ENCODE measurements at places on chromosomes 2 and 18.

GRCh38 chr2:126496493-126496892 is 159.5 kb upstream of the GYPC start:
- DNase-seq: no peak

- no peak for DNase-seq
Observed at GRCh38 chr18:74377776-74378175, 62.1 kb downstream of the C18orf63 start.

DNA sequence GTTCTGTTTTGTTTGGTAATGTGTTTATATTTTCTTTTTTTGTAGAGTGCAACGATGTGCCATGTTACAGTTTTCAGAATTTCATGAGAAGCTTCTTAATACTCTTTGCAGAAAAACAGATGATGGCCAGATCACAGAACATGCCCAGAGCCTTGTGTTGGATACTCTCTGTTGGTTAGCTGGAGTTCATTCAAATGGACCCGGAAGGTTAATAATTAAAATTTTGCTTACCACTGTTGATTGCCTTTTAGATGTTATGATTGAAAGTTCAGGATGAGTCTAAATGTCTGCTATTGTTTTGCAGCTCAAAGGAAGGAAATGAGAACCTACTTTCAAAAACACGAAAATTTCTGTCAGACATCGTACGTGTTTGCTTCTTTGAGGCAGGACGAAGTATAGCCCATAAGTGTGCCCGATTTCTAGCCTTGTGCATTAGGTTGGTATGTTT is 85.2 kb downstream of the BIRC6 start:
- DNase-seq: no peak

DNA sequence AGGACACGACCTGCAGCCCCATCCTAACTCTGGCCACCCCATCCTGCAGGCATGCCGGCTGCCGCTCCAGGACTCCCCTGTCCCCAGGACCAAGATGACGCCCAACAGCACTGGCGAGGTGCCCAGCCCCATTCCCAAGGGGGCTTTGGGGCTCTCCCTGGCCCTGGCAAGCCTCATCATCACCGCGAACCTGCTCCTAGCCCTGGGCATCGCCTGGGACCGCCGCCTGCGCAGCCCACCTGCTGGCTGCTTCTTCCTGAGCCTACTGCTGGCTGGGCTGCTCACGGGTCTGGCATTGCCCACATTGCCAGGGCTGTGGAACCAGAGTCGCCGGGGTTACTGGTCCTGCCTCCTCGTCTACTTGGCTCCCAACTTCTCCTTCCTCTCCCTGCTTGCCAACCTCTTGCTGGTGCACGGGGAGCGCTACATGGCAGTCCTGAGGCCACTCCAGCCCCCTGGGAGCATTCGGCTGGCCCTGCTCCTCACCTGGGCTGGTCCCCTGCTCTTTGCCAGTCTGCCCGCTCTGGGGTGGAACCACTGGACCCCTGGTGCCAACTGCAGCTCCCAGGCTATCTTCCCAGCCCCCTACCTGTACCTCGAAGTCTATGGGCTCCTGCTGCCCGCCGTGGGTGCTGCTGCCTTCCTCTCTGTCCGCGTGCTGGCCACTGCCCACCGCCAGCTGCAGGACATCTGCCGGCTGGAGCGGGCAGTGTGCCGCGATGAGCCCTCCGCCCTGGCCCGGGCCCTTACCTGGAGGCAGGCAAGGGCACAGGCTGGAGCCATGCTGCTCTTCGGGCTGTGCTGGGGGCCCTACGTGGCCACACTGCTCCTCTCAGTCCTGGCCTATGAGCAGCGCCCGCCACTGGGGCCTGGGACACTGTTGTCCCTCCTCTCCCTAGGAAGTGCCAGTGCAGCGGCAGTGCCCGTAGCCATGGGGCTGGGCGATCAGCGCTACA is 2.1 kb downstream of the GPBAR1 start:
- no peak for DNase-seq

DNA sequence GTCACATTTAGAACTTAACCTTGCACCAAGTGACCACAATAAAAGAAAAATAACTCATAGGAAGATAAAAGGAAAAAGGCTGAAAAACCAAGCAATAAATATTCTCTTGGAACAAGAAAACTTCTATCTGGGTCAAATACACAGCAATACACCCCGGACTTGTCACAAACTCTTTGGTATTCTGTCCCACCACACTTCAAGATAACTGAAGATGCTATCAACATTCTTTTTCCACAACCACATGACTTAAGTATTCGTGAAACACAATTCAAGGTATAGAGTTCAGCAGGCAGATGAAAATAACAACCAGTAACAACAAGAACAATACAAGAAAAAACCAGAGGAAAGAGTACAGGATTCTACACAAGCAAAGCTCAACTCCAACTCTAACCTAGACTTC is 18.0 kb downstream of the MBD2 start:
- no peak for DNase-seq

DNA sequence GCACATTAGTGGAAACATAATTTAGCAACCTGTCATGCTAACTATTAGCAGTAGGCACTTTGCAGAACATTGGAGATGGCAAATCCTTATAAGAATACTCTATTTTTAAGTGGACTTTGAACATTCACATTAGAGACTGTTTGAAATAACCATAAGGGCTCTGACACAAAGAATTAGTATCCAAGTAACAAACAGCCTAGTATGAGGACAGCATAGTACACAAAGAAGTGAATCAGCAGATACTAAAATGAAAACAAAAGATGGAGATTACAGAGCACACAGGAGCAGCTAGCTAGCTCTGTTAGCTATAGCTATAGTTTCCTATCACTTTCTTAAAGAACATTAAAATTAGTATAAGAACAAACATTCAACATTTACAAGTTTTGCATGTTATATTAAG is 256.3 kb upstream of the SPOPL start:
- no peak for DNase-seq

GRCh38 chr2:145598434-145598833 is 1078.5 kb upstream of the ZEB2 start:
- DNase-seq: no peak

All from stimulated activated CD4-positive, alpha-beta T cell treated with anti-CD3 and anti-CD28 coated beads, Interleukin-15, amount 100 ng/mL, for 48 hours (primary cell).